ENCODE measurements at places on chromosomes 11 and 22.

GRCh38 chr11:30483056-30483455, 103.1 kb downstream of the MPPED2 start:
- DNase-seq, result no peak

DNA sequence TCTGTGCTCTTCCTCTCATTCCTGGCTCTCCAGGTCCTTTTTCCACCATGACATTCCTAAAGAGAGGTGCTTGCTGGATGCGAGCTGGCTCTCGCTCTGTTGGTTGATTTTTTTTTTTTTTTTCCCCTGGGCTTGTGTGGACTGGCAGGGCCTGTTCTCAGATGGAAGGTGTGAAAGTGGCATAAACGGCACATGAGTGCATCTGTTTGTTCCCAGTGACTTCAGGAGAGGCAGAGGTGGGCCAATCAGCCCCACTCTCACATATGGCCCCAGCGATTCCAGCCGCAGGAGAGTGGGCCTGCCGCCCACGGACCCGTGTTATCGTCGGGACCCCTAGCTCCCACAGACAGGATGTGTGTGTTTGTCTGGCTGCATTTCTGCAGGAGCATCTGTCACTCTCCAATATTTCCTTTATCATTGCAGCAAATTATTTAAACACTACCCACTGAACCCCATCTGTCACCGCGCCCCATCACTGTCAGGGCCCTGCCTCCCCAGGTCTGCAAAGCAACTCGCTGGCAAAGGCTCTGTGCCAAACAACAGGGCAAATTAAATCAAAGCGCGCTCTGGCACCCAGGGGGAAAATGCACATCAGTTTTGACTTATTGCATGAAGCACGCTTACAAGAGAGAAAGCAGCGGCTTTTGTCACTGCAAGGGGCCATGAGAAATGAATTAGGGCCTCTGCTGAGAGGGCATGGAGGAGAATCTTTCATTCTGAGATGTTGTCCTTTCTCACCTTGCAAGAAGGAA, 886.3 kb downstream of the NTM start:
- no peak for DNase-seq

DNA sequence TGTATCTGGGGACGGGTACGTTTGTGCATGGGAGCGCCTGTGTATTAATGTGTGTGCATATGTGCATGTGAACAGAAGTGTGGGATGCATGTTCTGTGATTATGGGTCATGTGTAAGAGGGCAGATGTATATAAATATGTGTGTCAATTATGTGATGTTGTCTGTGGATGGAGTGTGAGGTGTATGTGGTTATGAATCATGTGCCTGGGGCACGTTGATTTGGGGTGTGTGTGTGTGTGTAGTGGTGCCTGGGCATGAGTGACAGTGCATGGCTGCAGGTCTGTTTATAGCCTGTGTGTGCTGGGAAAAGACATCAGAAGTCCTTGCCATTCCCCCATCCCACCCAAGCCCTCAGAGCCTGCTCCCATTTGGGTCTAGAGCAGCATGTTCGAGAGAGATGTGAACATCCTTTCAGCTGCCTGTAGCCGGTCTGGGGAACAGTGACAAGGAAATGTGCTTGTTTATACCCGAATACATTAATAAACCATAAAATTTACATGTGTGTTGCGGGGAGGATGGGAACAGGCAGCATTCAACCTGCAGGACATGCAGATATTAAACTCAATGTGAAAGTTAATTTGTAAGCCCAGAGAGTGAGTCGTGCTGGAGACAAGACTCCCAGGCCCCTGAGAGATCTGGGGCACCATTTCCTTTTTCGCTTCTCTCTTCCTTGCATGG, 129.0 kb downstream of the NECTIN1 start:
- no peak for DNase-seq

DNA sequence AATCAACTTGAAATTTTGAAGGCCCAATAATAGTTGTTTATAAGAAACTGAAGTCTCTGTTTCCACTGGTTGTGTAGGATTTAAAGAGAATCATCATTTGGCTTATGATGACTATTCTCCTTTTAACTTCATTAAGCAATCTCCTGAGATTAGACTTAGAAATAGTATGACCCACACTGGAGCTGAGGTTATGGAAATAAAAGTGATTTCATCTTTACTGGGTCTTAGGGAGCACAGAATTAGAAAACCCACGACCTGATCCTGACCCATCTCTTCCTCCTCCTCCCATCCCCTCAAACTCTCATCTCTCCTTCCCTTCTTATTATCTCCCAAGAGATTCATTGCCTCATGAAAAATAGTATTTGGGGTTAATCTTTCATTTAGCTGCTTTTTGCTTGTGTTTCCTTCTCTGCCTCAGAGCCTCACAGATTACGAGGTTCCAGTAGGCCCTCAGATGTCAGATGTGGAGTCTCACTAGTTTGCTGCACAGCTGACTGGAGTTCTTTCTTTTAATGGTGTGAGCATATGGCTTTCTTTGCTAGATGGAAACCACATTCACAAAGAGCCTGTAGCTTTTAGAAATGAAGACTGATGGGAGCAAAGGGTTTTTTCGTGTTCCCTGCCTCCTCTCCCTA, 85.0 kb downstream of the ALX4 start:
- no peak for DNase-seq

DNA sequence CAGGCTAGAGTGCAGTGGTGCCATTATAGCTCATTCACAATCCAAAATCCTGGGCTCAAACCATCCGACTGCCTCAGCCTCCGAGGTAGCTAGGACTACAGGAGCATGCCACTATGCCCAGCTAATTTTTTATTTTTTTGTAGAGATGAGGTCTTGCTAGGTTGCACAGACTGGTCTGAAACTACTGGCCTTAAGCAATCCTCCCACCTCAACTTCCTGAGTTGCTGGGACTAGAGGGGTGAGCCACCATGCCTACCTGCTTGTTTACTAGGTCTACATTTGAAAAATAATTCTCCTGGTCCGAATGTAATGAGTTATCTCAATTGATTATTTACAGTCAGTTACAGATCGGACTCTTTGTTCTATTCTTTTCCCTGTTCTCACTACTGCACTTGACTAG, 22.0 kb downstream of the TAF1D start:
- DNase-seq, result no peak

- DNase-seq, result no peak
Observed at GRCh38 chr11:83140691-83141455, 16.1 kb upstream of the PCF11 start.

GRCh38 chr22:37197451-37198257, 9.6 kb upstream of the C1QTNF6 start:
- no peak for DNase-seq

GRCh38 chr11:133995066-133995465, 38.3 kb upstream of the IGSF9B start:
- no peak for DNase-seq

- DNase-seq, result no peak
Observed at GRCh38 chr11:13000721-13001120, 8.4 kb upstream of the RASSF10 start.

GRCh38 chr22:46350121-46350520, 14.6 kb downstream of the TRMU start:
- no peak for DNase-seq

DNA sequence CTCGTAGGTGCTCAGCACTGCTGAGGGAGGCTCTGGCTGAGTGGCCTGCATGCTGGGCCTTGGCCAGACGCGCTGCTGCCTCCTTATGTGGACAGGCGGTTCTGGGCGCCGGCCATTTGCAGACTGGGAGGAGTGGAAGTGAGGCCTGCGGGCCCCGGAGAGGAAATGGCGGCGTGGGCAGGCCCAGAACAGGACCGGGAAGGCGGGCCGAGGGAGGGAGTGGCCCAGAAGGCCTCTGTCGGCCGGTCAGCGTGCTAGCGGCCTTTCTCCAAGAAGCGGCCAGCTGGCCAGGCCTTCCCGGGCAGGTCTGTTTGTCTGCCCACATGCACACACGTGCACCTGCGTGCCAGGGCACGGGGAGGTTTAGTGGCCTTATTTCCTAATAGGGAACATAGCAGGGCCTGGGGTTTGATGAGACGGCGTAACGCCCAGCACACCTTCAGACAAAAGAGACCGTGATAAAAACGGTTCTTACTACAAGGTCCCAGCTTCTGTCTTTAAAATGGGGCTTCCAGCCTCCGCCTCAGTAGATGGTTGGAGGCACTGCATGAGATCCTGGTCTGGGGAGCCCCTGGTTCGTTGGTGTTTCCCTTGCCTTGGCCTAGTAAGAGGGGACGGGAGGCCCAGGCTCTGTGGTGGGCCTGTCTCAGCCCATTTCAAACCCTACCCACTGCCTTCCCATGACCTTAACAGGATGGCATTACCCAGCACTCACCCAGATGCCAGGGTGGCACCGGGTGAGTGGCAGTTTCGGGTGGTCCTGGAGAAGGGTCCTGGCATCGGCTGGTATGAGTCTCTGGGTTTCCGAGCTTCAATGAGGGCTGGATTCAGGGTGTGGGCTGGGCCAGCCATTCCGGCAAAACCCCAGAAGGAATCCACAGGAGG, 65.1 kb upstream of the PPARA start:
- no peak for DNase-seq

DNA sequence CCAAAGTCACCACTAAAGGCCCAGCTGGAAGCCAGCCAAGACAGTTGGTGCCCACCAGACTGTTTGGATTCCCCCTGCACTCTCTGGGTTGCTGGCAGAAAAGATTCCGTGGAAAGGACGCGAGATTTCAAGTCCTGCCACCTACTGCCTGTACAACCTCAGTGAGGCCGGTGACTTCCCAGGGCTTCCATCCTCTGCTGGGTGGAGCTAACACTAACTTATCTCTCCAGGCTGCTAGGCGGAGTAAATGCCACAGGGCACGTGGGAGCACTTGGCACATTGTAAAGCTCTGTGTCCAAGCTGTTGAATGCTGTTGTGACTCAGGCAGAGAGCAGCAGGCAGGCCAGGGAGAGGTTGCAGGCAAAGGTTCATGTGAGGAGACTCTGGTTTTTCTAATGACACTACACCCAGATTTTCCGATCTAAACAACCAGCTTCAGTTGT, 50.9 kb upstream of the CDON start:
- DNase-seq, result no peak

DNA sequence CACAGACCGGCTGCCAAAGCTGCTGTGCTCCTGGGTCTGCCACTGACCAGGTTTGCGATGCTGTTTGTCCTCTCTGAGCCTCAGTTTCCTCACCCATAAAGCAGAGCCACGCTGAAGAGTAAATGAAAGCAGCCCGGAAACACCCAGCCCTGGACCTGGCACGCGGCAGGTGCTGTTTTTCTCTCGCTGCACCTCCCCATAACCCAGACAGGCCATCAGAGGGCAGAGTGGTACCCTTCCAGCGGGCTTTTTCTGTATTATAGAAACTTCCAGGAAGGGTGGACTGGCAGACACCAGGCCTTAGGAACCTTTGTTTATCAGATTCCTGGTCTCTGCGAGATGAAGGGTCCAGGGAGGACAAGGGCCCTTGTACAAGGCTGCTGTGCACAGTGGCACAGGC, 17.9 kb upstream of the FGF19 start:
- no peak for DNase-seq

DNA sequence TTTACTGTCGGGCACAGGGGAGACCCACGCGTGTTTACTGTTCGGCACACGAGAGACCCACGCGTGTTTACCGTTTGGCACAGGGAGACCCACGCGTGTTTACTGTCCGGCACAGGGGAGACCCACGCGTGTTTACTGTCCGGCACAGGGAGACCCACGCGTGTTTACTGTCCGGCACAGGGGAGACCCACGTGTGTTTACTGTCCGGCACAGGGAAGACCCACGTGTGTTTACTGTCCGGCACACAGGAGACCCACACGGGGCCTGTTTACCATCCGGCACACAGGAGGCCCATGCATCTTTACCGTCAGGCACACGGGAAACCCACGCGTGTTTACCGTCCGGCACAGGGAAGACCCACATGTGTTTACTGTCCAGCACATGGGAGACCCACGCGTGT, 525.1 kb downstream of the BRD1 start:
- DNase-seq, result no peak

DNA sequence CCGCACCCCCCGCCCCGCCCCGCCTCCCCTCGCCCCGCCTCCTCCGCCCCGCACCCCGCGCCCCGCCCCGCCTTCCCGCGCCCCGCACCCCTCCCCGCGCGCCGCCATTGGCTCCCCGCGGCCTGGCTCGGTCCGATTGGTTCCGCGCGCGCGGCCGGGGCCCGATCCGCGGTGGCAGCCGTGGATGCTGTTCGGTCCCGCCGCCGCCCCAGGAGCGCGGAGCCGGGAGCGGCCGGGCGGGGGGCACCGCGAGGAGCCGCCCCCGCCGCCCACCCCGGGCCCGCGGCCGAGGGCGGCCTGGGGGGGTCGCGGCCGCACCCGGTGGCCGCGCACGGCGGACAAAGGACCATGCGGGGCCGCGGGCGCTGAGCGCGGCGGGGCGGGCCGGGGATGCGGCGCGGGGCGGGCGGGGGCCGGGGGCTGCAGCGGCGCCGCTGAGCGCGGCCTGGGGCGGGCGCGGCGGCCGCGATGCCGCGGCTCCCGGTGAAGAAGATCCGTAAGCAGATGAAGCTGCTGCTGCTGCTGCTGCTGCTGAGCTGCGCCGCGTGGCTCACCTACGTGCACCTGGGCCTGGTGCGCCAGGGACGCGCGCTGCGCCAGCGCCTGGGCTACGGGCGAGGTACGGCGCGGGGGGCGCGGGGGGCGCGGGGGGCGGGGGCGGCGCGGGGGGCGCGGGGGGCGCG, at the start of gene B4GALNT4:
Gene B4GALNT4 (plus strand): TSS at position 164 of the 683 bp plus-strand sequence. CDS start 305 bp downstream, at position 469.
- DNase-seq, result no peak

DNA sequence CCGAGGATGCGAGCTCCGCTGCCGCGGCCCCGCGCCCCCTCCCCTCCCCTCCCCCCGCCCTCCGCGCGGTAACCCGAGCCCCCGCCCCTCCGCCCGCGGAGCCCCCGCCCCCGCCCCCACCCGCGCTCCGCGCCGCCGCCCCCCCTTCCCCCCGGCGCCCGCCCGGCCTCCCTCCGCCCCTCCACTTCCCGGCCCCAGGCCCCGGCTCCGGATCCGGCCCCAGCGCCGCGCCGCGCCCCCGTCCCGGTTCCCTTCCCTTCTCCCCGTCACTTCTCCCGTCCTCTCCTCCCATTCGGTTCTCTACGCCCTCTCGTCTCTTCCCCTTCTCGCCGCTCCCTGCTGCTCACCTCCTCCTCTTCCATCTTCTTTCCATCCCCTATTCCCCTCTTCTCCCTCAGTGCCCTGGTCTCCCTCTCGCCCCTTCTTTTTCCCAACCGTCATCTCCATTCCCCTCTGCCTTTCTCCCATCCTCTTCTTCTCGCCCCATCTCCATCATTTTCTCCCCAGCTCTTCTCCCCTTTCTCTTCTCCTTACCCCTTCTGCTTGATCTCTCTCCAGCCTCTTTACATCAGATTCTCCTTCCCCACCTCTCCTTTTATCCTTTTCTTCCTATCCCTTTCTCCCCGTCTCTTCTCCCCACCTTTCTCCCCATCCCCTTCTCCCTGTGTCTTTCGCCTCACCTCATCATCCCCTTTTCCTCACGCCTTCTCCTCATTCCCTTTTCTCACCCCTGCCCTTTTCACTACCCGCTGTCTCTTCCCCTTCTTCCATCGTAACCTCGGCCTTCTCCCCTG, at the start of gene DCHS1:
Gene DCHS1 (minus strand): TSS at position 20 of the 794 bp plus-strand sequence. CDS start 14,196 bp downstream, outside the sequence.
- no peak for DNase-seq

DNA sequence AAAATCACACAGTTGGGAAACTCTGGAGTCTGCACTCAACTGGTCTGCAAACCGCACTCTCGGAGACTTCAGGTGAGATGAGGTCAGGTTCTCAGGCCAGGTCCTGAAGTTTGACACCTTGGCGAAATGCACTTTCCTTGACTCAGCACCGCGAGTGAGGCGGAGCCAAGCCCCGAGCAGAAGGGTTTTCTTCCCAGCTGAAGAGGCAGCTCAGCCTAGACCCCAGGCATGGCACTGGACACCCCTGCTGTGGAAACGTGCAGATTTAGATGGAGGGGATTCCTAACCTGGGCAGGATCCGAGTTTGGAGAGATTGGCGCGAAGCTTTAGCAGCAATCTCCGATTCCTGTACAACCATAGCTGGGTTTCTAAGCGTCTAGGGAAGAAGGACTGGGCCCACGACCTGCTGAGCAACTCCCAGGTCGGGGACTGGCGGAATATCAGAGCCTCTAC, 835 bp upstream of the MYOD1 start:
- no peak for DNase-seq

- DNase-seq, result no peak
Observed at GRCh38 chr11:10301656-10302358, 3.1 kb upstream of the ADM start.
